ENCODE measurements at places on chromosomes 11 and 22.

DNA sequence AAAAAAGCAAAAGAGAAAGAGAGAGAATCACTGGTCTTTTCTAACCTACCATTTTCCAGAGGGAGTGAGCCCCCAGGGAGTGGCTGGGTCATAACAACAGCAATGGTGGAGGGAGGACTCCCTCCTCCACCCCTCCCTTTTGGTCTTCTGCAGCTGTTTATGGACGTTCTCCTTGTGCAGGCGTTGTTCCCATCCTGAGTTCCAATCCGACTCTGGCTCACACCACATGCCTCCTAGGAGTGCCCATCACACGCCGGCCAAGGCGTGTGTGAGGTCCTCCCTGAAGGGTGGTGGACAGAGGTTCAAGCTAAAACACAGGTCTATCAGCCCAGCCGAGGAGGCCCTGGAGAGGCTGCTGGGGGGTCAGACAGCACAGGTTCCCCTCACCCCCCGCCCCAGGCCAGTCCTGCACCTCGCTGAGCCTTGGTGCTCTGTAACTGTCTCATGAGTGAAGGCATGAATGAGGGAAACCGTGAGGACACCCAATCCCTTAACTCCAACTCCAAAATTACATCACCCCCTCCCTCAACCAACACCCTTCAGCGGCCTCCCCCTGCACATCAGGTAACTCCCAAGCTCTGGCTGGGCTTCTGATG lies 29.4 kb downstream of the IFT27 start:
- ATAC-seq = no peak

GRCh38 chr22:24706054-24706453 lies 68.5 kb downstream of the PIWIL3 start:
- no peak for ATAC-seq

DNA sequence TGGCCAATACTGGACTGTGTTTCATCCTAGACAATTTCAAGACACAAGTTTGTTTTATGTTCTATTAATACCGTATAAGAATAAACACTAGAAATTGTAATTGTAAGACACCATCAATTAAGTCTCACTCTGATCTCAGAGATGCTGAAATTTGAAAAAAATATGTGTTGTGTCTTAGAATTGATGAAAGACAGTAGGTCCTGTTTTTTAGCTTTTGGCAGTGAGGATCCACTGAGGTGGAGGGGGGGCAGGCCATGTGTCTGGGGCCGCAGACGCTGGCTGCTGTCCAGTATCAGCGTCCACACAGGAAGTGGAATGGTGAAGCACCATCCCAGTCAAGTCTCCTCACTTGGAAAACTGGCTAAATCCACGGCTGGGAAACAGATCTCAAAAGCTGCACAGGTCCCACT lies 22.5 kb upstream of the ALG8 start:
- no peak for ATAC-seq

GRCh38 chr11:91421641-91422040 lies 803.0 kb upstream of the FAT3 start:
- ATAC-seq = no peak

- ATAC-seq = no peak
Observed at GRCh38 chr11:117005758-117006157, 92.5 kb downstream of the SIK3 start.

DNA sequence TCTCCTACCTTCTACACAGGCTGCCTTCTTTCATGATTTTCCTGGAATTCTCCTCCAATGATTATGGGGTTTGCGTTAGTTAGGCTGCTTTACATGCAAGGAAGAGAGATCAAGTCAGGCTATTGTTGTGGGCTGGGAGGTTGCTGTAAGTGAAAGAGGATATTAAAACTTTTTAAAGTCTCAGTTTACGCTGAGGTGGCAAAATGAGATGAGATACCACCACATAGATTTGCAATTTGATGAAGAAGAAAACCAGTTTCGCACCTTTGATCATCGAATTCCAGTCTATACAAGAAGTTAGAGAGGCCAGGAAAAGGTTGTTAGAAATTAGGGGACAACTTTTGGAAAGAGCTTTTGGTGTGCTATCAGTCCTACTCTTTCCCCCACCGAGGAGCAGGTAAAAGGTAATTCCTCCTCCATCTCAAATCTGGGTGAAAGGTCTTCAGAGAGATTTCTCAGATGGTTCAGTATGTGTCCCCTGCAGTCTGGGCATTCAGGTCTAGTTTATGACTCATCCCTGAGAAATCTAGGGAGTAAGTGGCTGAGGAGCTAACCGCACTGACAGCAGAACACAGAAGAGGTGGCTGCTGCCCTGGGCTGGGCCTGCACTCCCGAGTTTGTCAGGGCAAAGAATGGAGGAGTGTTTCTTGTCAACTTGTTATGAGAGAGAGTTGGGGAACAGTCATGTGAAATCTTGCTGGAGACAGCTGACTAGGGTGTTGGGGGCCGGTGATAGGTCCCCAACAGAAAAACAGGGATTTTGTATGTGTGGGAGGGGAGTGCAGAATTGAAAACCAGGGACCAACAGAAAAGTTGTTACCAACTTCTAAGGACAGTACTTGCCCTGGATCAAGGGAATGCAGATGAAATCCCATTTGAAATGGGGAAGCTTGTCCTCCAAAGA lies 34.7 kb downstream of the CCDC83 start:
- ATAC-seq = peak; percentile 37

DNA sequence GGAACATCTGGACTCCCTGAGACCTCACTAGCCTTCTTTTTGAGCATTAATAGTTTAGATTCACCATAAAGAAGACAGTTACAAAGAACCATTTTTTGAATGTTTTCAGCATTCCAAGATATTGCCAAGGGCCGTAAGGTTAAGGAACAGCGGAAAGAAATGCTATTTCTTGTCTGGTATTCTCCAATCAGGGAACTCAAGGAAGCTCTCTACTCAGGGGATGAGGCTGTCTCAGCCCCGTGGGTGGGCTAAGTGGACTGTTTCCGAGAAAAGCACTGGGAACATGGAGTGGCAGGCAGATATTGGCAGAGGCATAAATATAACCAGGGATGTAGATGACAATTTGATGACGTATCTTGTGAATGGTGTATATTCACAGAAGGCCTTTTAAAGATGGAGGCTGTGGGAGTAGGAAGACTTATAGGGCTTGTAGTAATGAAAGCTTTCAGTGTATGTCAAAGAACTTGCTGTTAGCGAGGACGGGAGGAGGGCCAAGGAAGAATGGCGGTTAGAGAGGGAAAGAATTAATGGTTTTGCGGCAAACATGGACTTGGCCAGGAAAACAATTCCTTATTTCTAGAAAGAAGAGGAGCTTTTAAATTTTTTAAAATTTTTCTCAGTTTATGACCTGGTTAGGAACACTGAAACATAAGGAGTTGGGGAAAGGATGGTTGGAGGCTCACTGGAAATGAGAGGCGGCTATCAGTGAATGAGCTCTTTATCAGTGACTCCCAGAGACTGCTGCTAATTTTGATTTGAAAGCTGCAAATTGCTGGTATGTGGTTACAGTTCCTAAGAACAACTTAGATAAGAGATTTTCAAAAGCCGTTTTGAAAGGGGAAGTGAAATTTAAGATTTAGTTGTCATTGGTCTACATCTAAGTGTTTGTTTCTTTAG lies 64.6 kb downstream of the ST3GAL4 start:
- no peak for ATAC-seq

GRCh38 chr11:117688255-117688797 lies 108.7 kb downstream of the DSCAML1 start:
- no peak for ATAC-seq

DNA sequence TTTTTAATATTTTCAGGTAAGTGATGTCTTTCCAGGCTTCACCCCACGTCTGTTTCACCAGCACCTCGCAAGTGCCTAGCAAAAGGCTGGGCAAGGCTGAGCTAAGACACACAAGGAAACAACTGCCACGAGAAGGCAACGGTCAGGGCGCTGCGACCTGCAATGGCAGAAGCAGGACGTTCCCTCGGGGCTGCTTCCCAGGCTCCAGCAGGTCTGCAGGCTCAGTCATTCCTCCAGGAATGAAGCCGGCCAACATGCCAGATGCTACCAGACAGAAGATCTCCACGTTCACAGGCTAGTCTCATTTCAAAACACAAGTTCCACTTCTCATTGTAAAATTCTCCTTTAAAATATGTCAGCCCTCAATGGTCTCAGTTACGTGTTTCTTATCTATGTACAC lies 45.5 kb downstream of the CELSR1 start:
- no peak for ATAC-seq

DNA sequence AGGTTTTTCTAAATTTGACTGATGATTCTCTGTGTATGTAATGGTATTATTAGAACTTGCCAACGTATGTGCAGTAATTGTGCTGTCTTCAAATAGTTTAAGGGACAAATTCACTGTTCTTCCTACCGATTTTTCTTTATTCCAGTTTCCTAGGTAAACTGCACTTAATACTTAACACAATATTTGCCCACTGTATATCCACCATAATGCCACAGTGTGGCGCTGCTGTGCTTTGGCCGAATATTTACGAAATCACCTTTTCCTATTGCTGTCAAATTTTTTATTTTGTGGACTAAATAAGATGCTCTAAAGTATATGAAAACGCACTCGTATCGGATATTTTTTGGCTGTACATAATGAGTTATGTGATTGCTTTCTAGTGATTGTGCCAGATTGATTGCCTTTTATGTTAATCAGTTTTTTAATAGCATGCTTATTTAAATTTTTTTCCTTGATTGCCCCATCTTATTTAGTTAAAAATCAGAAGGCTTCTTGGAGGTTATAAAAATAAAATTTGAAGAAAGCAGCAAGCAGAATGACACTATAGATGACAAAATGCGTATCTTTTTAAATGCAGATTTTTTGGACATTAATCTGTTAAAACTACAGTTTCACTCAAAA lies 10.5 kb downstream of the AASDHPPT start:
- ATAC-seq = no peak

DNA sequence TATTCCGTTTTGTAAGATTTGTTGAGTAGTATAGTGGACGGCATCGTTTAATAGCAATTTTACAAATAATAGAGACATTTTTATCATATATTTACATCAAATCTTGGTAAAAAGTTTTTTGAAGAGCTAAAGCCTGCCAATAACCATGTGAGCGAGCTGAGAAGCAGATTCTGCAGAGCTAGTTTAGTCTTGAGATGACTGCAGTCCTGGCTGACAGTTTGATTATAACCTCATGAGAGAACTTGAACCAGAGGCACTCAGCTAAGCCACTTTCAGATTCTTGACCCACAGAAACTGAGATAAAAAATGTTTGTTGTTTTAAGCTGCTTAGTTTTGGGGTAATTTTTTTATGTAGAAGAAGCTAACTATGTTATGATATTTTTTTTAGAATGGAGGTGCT lies 78.9 kb downstream of the PDE3B start:
- ATAC-seq = no peak

- ATAC-seq = no peak
Observed at GRCh38 chr11:109783840-109784239, 309.4 kb upstream of the ZC3H12C start.

- ATAC-seq = no peak
Observed at GRCh38 chr11:63599211-63600122, 14.8 kb downstream of the PLAAT3 start.

DNA sequence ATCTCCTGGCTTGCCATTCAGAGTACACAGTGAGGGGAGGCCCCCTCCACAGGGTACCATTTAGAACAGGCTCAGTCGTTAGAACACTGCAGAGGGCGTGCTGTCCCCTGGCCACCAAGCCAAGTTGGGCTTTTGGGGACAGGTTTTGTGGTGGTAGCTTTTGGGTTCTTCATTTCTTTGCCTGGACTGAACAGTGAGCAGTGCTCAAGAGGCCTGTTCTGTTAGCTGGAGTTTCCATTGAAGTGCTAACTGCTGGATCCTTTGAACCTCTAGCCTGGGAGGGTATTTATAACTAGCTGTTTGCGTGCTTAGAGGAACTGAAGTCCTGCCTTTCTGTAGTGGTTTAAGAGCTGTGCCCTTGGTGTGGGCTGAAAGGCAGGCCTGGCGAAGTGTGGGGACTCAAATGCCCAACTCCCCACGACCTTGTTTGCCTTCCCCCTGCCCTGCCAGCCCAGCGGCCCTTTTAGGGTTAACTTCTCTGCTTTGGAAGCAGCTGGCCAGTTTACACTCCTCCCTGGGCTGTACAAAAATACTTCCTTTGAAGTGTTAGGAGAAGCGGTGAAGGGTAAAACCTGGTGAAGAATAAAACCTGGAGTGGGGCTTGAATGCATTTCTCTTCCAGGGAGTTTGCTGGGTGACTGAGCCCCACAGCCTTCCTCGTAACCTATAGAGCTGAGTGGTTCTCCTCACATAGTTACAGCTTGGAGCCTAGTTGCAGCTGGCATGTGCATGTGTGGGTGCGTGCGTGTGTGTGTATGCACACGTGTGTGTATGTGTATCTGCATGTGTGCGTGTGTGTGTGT lies 34.6 kb downstream of the ZNRF3 start:
- no peak for ATAC-seq

GRCh38 chr11:10118865-10119264 lies 175.2 kb downstream of the SBF2 start:
- no peak for ATAC-seq

- no peak for ATAC-seq
Observed at GRCh38 chr22:30294066-30294465, 4.8 kb upstream of the CASTOR1 start.

GRCh38 chr11:61828379-61828628 lies 204 bp downstream of the FADS2 start:
- ATAC-seq = no peak

DNA sequence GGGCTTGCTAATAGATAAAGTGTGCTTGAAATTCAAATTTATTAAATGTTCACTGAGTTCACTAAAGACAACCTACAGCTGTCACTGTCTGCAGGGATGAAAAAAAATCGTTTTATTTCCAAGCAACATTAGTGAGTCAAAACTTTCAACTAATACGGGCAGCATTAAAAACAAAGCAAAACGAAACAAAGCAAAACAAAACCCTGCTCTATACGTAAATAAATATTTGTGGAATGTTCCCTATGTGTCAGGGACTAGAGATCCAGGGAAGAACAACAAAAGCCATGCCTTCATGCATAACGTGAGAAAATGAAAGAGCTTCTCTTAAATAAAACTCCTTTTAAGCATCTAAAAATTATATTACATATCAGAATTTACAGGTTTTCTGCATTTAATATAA lies 553 bp downstream of the NAALAD2 start:
- ATAC-seq = no peak

DNA sequence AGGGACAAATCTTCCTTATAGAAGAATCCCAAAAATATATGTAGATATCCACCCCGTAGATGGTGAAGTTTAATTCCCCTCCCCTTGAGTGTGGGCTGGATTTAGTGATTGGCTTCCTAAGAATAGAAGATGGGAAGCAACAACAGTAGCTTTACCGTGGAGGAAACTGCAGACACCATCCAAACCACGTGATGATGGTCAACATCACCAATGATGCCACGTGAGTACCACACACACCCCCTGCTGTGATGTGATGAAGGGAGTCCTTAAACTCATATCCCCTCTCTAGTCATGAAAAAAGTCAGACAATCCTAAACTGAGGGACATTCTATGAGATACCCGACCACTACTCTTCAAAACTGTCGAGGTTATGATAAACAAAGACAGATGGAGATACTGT lies 76.4 kb upstream of the SLC22A12 start:
- ATAC-seq = no peak
